ENCODE measurements at places on chromosomes 12 and 14.

DNA sequence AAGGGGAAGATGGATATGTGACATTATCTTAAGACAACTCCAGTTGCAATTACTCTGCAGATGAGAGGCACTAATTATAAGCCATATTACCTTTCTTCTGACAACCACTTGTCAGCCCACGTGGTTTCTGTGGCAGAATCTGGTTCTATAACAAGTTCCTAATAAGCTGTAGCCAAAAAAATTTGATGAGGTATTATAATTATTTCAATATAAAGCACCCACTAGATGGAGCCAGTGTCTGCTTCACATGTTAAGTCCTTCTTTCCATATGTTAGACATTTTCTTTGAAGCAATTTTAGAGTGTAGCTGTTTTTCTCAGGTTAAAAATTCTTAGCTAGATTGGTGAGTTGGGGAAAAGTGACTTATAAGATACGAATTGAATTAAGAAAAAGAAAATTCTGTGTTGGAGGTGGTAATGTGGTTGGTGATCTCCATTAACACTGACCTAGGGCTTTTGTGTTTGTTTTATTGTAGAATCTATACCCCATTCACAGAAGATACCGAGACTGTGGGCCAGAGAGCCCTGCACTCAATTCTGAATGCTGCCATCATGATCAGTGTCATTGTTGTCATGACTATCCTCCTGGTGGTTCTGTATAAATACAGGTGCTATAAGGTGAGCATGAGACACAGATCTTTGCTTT lies 36.9 kb downstream of the PSEN1 start:
- DNase-seq = peak; percentile 28

- DNase-seq = no peak
Measured at GRCh38 chr14:103544388-103545218, 15.6 kb downstream of the TRMT61A start.

- DNase-seq = no peak
Measured at GRCh38 chr14:99951085-99951484, 114.1 kb upstream of the EVL start.

DNA sequence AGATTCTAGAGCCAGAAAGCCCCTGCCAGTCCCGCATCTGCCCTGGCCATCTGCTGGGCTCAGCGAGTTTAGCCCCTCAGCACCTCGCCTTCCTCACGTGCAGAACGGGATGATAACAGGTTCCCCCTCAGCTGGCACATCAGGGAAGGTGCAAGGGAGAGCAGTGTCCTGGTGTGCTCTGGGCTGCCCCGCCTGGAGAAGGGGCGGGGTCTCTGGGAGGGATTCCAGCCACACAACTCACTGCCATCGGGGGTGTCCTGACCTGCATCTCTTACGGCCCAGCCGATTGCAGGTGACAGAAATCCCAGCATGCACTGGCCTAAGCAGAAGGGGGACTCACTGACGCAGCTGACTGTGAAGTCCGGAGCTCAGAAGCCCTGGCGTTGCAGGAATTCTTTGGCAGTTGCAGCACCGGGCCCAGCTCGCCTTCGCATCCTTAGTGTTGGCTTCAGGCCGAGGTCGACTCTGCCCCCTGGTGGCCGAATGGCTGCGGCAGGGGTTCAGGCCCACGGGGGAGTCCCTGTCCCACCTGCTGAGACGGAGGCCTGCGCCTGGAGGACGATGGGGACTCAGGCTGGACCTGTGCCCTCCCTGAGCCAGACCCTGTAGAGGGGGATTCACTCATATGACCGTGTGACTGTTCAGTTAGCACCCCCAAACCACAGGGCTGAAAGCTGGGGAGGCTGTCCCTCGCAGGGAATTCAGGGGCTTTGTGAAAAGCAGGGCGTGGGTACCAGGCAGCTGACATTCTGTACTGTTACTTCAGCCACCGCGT lies 178.6 kb downstream of the ADGRD1 start:
- DNase-seq = peak; percentile 14

DNA sequence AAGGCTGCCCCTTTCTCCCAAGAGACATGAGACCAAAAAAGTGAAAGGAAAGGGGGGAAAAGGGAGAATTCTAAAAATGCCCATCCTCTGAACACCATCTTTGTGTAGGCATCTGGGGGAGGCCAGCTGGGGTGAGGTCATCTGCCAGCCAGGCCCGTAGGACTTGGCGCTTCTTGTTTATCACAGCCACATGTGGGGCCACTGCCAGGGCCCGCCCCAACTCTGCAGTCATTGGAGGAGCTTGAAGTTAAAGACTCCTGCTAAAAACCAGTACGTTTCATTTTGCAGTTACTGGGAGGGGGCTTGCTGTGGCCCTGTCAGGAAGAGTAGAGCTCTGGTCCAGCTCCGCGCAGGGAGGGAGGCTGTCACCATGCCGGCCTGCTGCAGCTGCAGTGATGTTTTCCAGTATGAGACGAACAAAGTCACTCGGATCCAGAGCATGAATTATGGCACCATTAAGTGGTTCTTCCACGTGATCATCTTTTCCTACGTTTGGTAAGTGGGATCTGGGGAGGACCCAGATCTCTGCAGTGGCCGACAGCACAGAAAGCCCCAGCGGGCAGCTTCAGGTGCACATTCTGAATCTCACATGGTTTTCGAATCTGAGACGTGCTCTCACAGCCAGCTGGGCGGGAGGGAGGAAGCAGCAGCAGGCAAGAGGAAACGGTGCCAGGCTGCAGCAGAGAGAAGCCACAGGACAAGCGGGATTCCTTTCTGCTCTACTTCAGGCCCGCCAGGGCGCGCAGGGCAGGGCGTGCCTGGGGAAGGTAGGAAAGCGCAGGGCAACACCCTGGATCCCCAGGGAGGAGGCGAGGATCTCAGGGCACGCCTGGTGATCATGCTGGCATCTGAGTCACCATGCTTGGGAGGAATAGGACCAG lies at the start of gene P2RX7:
Gene P2RX7, plus strand, starts transcription at position 276 of the 881 bp plus-strand sequence. Its CDS starts 95 bp downstream, at position 371.
- DNase-seq = peak; percentile 76

GRCh38 chr12:100953677-100954076 lies 159.1 kb downstream of the ANO4 start:
- no peak for DNase-seq

DNA sequence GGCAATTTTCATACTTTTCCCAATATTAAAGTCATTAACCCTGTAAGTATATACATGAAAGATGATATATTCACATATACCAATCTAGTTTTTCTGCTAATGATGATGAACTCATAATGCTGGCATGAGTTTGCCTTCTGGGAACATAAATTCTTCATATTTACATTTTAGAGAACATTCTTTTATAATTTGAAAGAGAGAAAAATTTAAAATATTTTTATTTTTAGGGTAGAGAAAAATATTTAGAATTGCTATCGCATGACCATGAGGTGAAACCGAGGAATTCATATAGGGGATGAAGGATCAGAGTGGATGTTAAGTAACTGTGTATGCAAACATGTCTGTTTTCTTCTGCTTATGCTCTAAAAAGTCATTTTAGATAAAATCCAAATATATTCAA lies 825.3 kb upstream of the FLRT2 start:
- no peak for DNase-seq

DNA sequence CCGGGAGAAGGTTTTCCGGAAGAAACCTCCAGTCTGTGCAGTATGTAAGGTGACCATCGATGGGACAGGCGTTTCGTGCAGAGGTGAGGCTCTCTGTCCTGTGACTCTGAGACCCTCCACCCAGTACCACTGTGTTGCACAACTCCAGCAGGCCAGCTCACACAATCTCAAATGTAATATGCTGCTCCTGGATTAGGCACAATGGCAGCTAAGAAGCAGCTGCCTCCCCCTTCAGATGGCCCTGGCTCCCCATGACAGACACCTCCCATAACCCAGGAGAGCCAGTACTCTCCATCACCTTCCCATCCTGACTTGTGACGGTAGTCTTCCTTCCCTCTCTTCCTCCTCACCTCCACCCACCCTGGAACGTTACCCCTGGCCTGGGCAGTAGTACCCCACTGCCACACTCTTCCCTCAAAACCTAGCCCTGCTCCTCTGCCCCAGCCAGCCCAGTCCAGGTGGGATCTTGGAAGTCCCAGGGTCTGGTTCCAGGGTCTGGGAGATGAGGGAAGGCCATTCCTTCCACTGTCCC lies 2.1 kb downstream of the TNS2 start:
- no peak for DNase-seq

GRCh38 chr12:42707312-42708226 lies 118.0 kb upstream of the PRICKLE1 start:
- DNase-seq = no peak

DNA sequence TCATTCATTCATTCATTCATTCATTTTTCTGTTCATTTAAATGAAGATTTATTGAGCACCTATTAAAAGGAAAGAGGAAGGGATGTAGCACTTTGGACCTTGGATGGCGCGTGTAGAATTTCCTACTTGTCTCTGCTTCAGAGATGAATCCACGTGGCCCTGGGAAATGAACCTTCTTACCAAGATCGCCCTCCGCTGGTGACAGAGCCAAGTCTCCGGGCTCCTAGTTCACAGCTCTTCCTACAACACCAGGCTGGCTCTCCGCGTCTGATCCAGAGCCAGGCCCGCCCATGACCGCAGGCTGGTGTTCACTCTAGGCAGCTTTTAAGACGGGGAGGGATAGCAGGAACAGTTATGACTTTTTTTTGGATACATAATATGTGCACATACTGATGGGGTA lies 70.9 kb upstream of the PIWIL1 start:
- no peak for DNase-seq

- peak; percentile 53 for DNase-seq
Measured at GRCh38 chr12:121114019-121114639, 18.5 kb upstream of the P2RX7 start.

DNA sequence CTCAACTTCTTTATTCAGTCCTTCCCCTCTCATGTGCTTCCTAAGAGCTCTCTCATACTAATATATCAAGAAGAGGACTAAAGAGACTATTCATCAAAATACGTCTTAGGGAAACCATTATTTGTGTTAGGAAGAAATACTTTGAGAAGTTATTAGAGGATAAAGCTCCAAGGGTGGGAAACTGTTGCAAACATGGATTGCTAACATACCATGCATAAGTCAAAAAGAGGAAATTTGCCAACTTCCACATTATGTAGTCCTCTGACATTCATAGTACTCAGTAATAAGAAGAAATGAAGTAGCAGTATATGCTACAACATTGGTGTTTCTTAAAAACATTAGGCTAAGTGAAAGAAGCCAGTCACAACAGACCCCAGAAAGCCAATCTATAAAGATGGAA lies 128.8 kb upstream of the CLEC14A start:
- no peak for DNase-seq

- DNase-seq = no peak
Measured at GRCh38 chr12:122139266-122139665, 34.8 kb downstream of the IL31 start.

DNA sequence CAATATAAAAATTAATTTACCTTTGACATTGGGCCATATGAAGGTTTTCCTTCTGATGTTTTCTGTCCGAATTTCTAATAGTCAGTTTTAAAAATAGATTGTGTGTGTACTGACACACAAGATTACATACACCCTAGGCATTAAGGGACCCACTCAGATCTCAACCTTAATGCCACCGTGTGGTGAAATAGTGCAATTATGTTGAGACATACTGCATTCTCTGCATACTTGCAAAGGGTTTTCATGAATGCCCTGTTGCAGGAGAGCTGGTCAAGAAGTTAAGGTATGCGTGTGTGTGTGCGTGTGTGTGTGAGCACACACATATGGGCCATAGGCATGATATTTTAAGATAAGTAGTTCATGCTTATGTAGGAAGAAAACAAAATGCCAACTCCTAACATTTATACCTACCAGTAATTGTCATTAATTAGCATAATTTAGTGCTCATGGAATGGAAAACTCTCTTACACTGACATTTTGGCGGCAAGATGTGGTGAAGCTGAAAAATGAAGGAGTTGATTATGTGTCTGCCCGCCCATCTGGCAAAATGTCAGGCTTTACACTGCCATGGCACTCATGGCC lies 58.8 kb downstream of the PIK3C2G start:
- DNase-seq = peak; percentile 4

- no peak for DNase-seq
Measured at GRCh38 chr12:6278439-6279255, 31.8 kb upstream of the PLEKHG6 start.

GRCh38 chr12:34198924-34199323 lies 176.6 kb downstream of the ALG10 start:
- DNase-seq = no peak

DNA sequence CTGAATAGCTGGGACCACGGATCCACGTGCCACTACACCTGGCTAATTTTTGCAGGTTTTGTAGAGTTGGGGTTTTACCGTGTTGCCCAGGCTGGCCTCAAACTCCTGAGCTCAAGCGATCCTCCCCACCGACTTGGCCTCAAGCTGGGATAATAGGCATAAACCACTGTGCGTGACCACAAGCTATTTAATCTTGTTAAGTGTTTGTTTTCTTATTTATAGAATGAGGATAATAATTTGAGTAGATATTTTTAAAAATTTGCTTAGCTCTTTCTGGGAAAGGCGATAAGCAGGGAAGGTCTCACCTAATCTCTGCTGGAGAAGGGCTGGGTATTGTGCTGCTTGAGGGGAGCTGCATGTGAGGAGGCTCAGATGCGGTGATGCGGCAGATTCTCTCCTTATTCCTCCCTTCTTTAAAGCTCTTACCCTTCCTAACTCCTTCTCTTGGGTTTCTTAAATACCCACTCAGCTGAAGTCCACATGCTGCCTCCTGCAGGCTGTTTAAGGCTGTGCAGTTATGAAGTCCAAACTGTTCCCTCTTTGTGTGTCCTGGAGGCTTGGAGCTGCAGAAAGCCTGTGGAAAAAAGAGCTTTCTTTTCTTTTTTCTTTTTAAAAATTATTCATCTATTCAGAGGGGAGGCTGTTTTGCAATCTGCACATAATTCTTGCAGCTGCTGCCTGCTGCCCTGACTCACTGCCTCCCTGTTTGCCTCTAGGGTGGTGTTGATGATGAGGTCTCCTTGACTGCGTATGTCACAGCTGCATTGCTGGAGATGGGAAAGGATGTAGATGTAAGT lies 37.9 kb downstream of the A2ML1 start:
- DNase-seq = no peak

DNA sequence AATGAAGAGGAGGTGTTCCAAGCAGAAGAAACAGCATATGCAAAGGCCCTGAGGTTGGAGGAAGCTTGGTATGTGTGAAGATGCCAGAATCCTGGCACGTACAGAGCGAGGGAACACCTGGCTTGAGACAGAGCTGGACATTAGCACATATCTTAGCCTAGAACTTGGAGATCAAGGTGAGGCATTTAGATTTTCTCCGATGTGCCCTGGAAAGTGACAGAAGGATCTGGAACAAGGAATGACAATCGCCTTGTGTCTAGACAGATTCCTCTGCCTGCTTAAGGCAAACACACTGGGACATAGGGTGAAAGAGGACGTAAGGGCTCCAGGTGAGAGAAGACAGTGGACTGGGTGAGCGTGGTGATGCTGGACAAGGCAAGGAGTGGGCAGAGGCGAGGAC lies 32.2 kb upstream of the NOS1 start:
- no peak for DNase-seq

- DNase-seq = no peak
Measured at GRCh38 chr12:52155048-52155868, 36.6 kb downstream of the KRT80 start.

DNA sequence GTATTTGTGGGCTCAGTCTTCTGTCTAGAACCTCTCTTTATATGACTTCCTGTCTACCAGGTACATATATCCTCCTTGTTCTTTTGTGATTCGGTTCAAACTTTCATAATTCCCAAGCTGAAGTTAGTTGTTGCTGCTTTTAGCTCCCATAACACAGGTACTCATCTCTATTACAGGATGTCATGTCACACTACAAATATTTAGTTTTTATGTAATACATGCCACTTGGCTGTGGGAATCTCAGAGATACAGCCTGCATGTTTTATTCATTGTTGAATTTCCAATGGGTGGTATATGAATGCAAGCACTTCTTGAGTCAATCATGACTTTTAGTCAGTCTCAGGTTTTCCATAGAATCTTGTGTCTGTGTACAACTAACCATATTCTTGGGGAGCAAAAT lies 122.7 kb downstream of the SINHCAF start:
- no peak for DNase-seq

Data from SHP77 (cell line).